Right ventricle myocardium inferior (tissue), 1 donor: ENCODE measurements at places on chromosomes 2 and 18. TPM values are rescaled to one million over a fixed set of nuclear protein-coding genes. Genes with fewer than 3 reads are reported as not detected.
A peak's percentile ranks its signal among the peaks of the same experiment; 100 is the strongest.

GRCh38 chr2:67649331-67650261, 252.5 kb downstream of the ETAA1 start:
- peak; percentile 70 for DNase-seq

GRCh38 chr2:100571668-100572067, 8.9 kb downstream of the PDCL3 start:
- DNase-seq: no peak

APOB gene
- total RNA-seq: 12.5 TPM

GRCh38 chr2:73359915-73360697, 25.5 kb upstream of the ALMS1 start:
- no peak for DNase-seq

DNA sequence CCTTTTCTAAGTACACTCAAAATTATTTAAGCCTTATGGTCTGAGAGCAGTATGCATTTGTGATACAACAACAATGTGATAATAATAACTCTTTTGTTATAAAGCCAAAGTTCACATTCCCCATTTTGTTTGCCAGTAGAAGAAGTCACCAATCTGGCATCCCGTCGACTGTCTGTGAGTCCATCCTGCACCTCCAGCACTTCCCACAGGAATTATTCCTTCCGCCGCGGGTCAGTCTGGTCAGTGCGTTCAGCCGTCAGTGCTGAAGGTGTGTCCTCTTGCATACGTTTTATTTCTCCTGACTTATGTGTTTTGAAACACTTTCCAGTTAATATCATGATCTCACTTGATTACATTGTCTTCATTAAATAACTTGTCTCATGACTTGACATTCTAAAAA, 80.3 kb upstream of the RPE start:
- no peak for DNase-seq

DNA sequence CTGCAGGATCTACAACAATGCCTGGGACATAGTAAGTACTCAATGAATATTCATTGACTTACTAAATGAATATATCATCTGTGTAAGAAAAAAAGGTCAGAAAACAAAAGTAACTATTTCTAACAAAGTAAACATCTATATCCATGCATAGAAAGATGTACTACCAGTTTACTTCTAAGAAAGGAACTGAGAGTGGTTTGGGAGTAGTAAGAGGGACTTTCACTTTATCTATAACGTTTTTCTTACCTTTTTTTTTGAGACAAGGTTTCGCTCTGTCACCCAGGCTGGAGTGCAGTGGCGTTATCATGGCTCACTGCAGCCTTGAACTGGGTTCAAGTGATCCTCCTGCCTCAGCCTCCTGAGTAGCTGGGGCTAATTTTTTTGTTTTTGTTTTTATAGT, 25.7 kb downstream of the DHX57 start:
- no peak for DNase-seq

DNA sequence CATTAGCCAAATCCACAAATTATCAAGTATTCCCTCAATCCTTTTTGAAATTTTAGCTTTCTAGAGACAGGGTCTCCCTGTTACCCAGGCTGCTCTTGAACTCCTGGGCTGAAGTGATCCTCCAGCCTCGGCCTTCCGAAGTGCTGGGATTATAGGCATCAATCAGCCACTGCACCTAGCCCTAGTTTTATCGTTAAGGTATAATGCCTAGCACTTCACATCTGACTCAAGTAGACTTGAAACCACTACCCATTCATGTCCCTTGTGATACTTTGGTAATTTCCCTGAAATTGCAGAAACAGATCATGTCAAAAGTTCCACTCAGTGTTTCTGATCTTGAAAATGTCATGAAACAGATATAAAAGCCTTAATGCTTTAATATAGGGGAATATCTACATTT, 26.3 kb downstream of the MEX3C start:
- DNase-seq: no peak

DNA sequence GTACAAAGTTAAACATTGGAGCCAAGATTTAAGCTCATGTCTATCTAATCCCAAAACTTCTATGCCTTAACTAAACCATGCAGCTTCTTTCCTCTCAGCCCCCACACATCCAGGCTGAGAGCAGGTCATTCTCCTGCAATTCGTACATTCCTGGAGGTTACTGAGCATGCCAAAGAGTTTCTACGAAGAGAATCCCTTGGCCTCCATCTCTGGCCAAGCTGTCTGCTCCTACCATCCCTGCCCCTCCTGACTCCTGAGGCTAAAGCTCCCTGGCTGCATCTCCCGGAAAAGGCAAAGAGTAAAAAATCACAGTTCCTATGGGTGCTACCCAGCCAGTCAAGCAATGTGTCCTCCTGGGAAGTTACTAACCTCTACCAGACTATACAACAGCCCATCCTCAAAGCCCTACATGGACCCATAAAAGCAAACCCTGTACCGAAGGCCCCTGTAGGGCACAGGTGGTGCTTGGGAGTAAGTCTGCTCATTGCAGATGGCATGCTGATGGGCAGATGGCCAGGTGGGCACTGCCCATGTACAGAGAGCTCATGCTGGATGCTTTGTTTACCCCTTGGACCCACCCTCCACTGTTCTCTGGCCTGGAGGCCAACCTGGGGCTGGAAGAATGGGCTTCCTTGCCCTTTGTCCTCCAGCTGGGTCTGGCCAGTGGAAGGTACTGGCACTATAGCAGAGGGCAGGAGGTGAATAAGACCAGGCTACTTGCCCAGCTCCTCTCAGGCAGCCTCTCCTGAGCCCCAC, 99.5 kb downstream of the TTC32 start:
- DNase-seq: no peak

- no peak for DNase-seq
These were observed 227.2 kb upstream of the CRIM1 start for GRCh38 chr2:36128359-36128758.

DNA sequence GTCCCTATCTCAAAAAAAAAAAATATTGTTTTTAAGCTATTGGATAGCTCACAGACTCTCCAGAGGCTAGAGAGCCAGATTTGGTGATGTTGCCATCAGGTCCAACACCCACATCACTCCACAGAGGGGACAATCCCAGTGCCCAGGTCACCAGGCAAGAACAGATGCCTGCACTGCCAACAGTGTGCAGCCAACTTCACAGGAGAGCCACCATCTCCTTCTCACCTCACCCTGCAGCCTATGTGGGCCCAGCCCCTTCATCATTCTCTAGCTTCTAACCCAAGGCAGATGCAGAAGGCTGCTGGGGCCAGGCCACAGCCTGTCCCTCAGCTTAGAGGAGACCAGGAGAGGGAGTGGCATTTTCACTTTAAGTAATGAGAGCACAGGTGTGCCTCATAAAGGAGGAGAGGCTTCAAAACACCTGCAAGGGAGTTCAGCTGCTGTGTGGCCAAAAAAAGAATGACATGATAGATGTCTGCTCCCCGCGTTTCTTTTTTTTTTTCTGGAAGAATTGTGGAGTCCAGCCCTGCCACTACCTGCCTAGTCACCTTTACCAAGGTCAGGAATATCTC, 98.0 kb upstream of the ZSWIM2 start:
- no peak for DNase-seq

GRCh38 chr2:161312996-161313395, 4.8 kb downstream of the PSMD14 start:
- DNase-seq: no peak

- DNase-seq: no peak
These were observed 65.4 kb upstream of the TMEM182 start for GRCh38 chr2:102696463-102696862.

DNA sequence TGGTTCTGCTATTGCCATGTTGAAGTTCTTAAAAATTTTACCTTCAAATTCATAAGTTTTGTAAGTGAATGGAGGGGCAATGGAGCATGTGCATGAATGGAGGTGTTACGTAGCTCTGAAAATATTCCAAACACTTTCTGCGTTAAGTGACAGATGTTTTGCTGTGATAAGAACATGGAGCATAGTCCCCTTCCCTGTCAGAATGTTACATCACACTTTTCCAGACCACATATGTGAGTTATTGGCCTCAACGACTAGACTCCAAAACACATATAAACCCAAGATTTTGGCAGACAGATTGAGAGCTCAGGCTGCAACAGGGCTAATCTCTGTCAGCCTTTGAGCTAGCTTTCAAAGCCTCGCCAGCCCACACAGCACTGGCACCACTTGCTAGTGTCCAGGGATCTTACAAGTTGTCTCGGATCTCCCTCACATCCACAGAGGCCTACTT, 27.2 kb upstream of the MFSD6 start:
- no peak for DNase-seq

DNA sequence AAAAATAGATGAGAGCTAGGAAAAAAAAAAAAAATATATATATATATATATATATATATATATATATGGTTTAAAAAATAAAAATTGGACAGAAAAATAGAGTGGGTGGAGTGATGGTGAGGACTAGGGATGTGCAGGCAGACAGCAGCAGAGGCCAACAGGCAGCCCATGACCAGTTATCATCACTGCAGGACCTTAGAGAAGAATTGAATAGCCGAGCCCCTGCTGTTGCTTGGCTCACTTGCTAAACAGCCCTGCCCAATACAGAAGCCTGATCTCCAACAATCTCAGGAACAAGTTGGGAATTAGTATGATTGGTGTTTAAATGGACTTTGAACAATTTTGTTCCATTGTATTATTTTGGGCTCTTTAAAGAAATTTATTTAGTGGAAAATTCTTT, 967.5 kb upstream of the PIK3C3 start:
- no peak for DNase-seq

- no peak for DNase-seq
These were observed 42.9 kb downstream of the XDH start for GRCh38 chr2:31371691-31372090.

GRCh38 chr2:169721016-169721415, 12.6 kb upstream of the KLHL23 start:
- DNase-seq: no peak

TOGARAM2 gene
- total RNA-seq: 38.0 TPM

RBKS gene
- 4.0 TPM for total RNA-seq

- DNase-seq: no peak
These were observed 960.9 kb downstream of the CBLN2 start for GRCh38 chr18:71583252-71583651.
